Stimulated activated CD4-positive, alpha-beta T cell treated with anti-CD3 and anti-CD28 coated beads, Interleukin-4, amount 100 ng/mL, for 4 hours (primary cell): ENCODE measurements at places on chromosomes 16 and 17.

- DNase-seq, result no peak
Observed at GRCh38 chr17:12620200-12620720, 45.4 kb upstream of the MYOCD start.

DNA sequence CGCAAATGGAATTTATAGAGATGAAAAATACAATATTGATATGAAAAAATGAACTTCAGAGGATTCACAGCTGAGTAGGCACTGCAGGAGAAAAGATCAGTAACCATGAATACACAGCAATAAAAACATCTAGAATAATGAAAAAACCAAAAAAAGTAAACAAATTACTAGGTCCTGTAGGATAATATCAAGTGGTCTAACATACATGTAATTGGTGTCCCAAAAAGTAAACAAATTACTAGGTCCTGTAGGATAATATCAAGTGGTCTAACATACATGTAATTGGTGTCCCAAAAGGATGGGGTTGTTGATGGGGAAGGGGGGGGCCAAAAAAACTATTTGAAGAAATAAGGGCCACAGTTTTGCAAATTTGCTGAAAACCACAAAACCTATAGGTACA lies 43.4 kb downstream of the ZNF18 start:
- no peak for DNase-seq

DNA sequence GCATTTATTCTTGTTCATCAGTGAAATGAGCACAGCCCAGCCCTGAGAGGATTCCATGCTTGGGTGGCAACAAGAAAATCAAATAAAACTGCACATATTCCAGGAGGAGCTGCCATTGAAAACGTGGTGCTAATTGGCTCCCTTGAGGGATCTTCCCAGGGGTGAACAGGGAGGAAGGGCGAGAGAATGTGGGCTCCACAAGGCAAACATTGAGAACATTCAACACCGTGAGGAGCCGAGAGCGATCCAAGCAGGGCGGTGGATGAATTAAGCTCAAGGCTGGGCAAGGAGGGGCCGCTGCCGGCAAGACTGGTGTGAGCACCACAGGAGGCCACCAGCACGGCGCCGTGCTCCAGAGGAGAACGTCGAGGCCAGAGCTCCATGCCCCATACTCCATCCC lies 166.9 kb downstream of the C16orf95 start:
- DNase-seq, result no peak

- DNase-seq, result no peak
Observed at GRCh38 chr16:20409398-20410120, at the start of gene ACSM5. TSS of gene ACSM5 (plus strand) at chr16:20409534. CDS start at chr16:20411485, 1,951 bp downstream.

DNA sequence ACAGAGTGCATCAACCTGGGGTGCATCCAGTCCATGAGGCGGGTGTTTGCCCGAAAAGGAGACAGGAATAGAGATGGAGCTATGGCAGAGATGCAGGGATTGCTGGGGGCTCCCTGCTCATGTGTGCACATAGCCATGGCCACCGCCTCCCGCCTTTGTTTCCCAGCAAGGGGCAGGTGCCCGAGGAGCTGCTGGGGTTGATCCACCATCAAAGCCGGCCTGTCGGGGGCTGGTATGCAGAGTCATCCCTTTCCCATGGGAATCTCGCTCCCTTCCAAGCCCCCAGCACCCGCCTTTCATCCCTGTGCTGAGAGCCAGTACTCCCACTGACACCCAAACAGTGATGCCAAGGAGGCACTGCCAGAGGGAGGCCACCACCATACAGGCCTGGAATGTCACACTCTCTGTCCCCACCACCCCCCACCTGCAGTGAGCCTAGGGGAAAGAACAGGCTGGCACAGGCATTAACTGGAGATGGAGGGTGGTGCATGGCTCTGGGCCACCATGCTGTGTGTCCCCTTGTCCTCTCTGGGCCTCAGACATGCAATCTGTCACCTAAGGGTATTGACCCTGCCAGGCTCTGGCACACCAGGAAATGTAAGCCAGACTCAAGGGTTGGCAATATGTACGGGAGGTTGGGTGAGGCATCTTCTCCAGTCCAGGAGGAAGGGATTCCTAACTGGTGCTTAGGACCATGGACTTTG lies 65.1 kb downstream of the SREBF1 start:
- DNase-seq, result no peak

GRCh38 chr16:72270531-72270930 lies 98.6 kb upstream of the PMFBP1 start:
- DNase-seq, result no peak
